ENCODE measurements at places on chromosomes 1 and 21.

DNA sequence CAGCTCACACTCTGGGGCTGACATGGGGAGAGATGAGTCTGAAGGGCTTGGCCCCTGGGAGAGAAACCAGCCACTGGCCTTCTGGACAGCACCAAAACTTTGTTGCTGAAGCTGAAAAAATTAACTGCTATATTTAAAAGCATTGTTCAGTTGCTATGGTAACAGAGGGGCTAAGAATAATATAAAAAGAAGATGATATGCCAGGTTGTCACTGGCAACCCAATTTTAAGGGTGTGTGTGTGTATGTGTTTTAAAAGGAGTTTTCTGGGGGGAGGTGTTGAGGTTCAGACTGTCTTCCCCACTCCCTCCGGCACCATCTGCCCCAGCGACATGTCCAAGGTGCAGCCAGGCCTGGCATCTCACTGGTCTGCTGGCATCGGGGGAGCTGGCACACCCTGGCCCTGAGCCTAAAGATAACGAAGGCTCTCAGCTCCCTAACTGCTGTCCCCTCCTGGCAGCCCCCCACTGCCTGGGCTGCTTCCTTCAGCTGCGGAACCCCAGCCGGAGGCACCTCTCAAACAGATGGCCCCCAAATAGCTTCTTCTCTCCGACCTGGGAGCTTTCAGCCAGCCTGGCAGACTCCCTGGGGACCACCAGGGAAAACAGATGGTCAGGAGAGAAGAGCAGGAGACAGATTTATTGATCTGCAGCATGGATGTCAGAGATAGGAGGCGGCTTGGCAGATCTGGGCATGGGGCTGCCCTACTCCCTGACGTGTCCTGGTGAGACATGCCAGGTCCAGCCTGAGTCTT lies 203.9 kb downstream of the HIVEP3 start:
- H3K27me3 ChIP-seq, result no peaks in the 10 kb centered on the region
- peaks cover 24% of the 10 kb centered on the region for H3K4me1 ChIP-seq
- no peak overlapping the region for H3K4me3 ChIP-seq
- H3K36me3 ChIP-seq, result no peaks in the 10 kb centered on the region

GRCh38 chr1:167905182-167905581 lies 8.8 kb downstream of the ADCY10 start:
- no peak overlapping the region for H3K4me3 ChIP-seq
- DNase-seq, result no peak
- no peaks in the 10 kb centered on the region for H3K27me3 ChIP-seq
- no peak overlapping the region for H3K27ac ChIP-seq

- H3K36me3 ChIP-seq, result peaks cover 2% of the 10 kb centered on the region
- peaks cover 26% of the 10 kb centered on the region for H3K27me3 ChIP-seq
- no peak for DNase-seq
- peaks cover 2% of the 10 kb centered on the region for H3K4me1 ChIP-seq
- H3K4me3 ChIP-seq, result no peak overlapping the region
These were observed 302.1 kb upstream of the SGIP1 start for GRCh38 chr1:66231681-66232463.

DNA sequence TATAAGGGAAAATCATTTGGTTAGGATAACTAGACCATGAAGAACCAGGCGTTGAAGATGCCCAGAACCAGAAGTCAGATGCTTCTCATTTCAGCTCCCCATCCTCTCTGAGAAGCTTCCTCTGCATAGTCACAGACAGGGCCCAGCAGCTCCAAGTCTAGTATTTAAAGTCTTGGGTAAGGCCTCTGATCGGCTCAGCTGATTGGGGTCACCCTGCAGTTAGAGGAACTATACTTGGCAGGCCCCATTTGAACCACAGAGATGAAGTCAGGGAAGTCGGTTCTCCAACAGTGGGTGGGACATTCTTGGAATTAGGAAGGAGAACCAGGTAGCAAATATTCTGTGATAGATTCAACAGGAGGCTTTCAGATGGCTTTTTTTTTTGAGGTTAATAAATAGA lies 48.3 kb downstream of the SLC22A15 start:
- peaks cover 6% of the 10 kb centered on the region for H3K4me1 ChIP-seq
- DNase-seq, result no peak
- H3K27ac ChIP-seq, result no peak overlapping the region
- no peak overlapping the region for H3K4me3 ChIP-seq
- H3K27me3 ChIP-seq, result peaks cover 11% of the 10 kb centered on the region
- H3K36me3 ChIP-seq, result peaks cover 6% of the 10 kb centered on the region

DNA sequence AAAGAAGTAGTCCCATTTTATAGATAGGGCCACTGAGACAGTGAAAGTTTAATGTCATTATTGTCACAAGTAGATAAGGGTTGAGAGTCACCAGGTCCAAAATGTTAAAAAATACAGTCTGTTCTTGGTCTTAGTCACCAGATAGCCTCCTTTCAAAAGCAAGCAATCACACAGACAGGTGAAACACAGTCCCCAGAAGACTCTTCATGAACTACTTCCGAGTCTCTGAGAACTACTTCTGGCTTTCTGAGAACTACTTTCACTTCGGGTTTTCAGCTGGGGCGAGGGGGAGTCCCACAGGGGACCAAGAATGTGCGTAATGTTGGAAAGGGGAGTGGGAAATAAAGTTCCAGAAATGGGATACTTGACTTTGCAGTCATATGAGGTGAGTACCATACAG lies 143.2 kb downstream of the HHIPL2 start:
- H3K27ac ChIP-seq, result peak overlapping the region; percentile 44
- no peak for DNase-seq
- peaks cover 6% of the 10 kb centered on the region for H3K27me3 ChIP-seq
- peaks cover 3% of the 10 kb centered on the region for H3K36me3 ChIP-seq
- H3K4me1 ChIP-seq, result peaks cover 3% of the 10 kb centered on the region
- H3K4me3 ChIP-seq, result peak overlapping the region; percentile 87

DNA sequence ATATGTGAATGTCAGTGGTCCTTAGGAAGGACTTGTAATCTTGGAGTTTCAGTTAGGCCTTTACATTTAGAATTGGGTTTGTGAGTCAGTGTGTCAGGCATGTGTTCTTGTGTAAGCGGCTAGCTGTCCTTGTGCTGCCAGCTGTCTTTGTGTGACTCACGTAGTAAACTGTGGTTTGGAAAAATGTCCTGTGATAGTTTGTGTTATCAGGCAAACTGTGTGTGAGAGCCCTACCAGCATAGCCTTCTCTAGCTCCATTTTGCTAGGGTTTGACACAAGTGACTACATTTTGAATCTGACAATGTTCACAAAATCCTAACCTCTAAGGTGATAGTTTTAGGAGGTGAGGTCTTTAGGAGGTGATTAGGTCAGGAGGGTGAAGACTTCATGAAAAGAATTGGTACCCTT lies 6.9 kb upstream of the SLC35D1 start:
- H3K4me3 ChIP-seq, result no peak overlapping the region
- H3K36me3 ChIP-seq, result peaks cover 4% of the 10 kb centered on the region
- peaks cover 25% of the 10 kb centered on the region for H3K27me3 ChIP-seq
- no peak overlapping the region for H3K27ac ChIP-seq
- no peak for DNase-seq
- H3K4me1 ChIP-seq, result peaks cover 2% of the 10 kb centered on the region

DNA sequence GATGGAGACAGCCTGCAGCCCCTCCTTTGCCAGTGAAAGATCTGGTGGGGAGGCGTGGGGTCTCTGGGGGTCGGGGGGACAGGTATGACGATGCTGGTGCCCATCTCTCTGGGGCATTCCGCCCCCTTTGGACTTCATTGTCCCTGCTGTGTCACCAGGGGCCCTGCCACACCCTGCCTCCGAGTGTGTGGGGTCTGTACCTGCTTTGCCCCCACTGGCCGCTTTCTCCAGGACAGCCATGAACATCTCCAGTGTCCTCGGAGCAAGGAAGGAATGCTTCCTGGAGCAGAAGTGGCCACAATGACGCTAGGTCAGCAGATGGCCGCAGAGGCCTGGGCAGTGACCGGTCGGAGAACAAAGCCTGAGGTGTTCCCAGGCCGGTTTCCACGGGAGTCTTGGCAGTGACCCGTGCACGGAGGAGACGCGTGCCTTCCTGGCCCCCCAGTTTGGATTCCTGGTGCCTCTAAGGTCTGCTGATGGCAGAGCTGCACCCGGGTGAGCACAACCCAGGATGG lies 18.6 kb upstream of the TRAPPC10 start:
- H3K36me3 ChIP-seq, result no peaks in the 10 kb centered on the region
- H3K4me3 ChIP-seq, result no peak overlapping the region
- no peak for DNase-seq
- no peaks in the 10 kb centered on the region for H3K27me3 ChIP-seq

DNA sequence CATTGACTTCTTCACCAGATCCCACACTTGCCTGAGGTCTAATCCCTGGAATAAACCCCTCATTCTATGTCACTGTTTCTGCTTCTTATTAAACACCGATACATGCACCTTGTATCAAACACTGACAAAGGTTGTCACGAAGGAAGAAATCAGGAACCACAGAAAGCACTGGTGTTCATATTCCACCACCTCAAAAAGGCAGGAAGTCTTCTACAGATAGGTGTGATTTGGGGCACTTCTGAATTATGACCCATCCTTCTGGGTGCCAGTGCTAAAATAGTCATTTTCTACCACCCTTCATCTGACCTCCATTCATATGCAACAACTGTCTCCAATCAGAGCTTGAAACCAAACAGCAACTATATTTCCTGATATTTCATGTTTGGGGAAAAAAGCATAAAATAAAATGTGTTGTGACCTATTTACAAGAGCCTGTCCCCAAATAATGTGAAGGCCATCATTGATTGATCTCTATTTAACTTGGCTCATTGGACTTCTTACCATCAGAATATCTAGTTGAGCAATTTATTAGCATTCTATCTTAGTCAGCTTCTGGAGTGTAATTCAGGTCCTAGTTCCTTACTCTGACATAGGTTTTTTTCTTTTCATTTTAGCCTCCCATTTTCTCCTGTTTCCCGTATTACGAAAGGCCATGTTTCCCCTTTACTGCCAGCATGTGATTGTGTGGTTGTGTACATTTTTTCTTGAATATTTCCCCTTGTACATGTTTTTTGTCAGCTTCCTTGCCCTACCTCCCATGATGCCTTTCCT lies 43.1 kb downstream of the DUSP10 start:
- peaks cover 7% of the 10 kb centered on the region for H3K36me3 ChIP-seq
- H3K27ac ChIP-seq, result peak overlapping the region; percentile 79
- no peak for DNase-seq

- no peak overlapping the region for H3K4me3 ChIP-seq
- H3K27ac ChIP-seq, result no peak overlapping the region
- H3K4me1 ChIP-seq, result no peaks in the 10 kb centered on the region
- DNase-seq, result no peak
- H3K36me3 ChIP-seq, result no peaks in the 10 kb centered on the region
These were observed 55.2 kb downstream of the COLGALT2 start for GRCh38 chr1:183982172-183982963.

- no peak overlapping the region for H3K4me3 ChIP-seq
- H3K4me1 ChIP-seq, result no peaks in the 10 kb centered on the region
- H3K36me3 ChIP-seq, result peaks cover 7% of the 10 kb centered on the region
These were observed 61.2 kb downstream of the ERI3 start for GRCh38 chr1:44293761-44294315.

DNA sequence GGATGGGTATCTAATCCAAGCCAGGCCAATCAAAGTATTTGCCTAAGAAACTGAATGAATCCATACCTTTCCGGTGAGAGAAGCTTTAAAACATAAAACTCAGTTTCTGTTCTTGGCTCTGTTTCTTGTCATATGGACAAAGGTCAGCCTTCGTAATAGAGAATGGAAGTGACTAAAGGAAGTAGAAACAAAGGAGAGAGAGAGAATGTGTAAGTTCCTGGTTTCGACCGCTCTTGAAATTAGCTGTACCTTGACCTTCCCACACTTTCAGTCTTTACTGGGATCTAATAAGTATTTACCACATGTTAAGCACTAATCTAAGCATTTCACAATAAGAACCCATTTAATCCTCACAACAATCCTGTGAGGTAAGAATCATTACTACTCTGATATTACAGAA lies 19.6 kb upstream of the CLCA4 start:
- no peak overlapping the region for H3K4me3 ChIP-seq
- H3K27ac ChIP-seq, result no peak overlapping the region
- H3K4me1 ChIP-seq, result no peaks in the 10 kb centered on the region
- DNase-seq, result no peak
- H3K27me3 ChIP-seq, result peaks cover 9% of the 10 kb centered on the region

DNA sequence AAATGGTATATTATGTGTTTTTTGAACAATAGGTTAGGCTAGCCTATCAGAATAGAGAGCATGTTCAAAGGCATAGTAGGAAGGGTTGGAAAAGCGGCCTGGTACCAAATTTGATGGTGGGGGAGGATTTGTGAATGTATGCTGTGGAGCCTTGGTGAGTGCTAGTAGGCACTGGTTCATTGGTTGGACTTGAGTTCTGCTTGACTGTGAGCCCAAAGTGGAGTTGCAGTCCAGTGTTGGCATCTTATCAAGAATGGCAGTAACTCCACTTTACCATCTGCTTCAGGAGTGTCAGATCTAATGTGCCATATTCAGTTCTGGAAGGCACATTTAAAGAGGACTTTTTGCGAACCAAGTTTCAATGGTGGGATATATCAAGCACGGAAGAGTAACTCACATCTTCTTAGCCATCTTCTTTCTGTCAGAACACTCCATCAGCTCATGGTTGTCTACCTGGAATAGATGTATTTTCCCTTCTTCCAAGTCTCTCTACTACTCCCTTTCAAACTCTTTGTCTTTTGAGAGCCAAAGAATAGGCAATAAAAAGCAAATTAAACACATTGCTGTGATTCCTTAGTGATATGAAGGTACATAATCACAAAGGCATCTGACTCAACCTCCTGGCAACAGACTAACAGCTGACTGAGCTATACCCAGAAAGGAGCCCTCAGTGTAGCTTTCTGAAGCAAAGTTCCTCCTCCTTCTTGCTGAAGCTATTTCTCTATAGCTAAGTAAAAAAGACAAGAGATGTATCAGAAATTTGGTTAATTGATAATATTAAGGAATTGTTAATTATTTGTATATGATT lies 21.7 kb downstream of the LRRC8B start:
- H3K4me3 ChIP-seq, result no peak overlapping the region
- H3K27me3 ChIP-seq, result no peaks in the 10 kb centered on the region
- DNase-seq, result no peak
- H3K36me3 ChIP-seq, result peaks cover 5% of the 10 kb centered on the region

- no peaks in the 10 kb centered on the region for H3K27me3 ChIP-seq
- H3K4me3 ChIP-seq, result peak overlapping the region; percentile 84
- H3K36me3 ChIP-seq, result no peaks in the 10 kb centered on the region
- H3K4me1 ChIP-seq, result peaks cover 44% of the 10 kb centered on the region
- no peak for DNase-seq
- peak overlapping the region; percentile 98 for H3K27ac ChIP-seq
These were observed 12.9 kb downstream of the EPB41 start for GRCh38 chr1:28927266-28927647.

All from T-helper 17 cell (primary cell).